Thoracic aorta (tissue), 2 donors: ENCODE measurements at places on chromosomes 2 and 18. TPM values are rescaled to one million over a fixed set of nuclear protein-coding genes. Genes with fewer than 3 reads are reported as not detected.

Gene IL18R1
- 22.2 TPM for total RNA-seq

GRCh38 chr2:85049236-85049635 lies 78.3 kb downstream of the KCMF1 start:
- no peaks in the 10 kb centered on the region for H3K4me1 ChIP-seq
- no peaks in the 10 kb centered on the region for H3K27me3 ChIP-seq
- H3K27ac ChIP-seq = no peak overlapping the region
- DNase-seq = no peak

DNA sequence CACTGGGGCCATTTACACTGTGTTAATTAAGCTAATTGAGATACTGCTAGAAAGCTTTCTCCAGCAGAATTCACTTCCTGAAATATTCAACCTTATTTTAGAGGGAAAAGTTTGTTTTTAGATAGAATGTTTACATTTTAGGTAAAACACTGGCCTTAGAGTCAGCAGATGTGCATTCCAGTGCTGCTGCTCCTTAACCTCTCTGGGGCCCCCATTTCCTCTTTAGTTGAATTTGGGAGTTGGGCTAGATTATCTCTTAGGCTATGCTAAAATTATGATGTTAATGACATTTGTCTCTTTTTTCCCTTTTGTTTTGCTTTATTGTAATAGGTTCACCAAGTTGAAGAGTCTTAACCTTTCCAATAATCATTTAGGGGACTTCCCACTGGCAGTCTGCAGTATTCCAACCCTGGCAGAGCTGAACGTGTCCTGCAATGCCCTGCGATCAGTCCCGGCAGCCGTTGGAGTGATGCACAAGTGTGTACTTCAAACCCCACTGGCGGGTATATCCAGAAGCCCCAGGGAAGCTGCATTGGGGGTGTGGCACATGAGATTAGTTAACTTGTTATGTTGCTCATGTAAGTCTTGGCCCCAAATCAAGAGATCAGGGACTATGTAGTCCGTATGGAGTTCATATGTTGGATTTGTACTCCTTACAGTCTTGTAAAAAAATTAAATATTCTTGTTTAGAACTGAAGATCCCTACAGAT lies 179.5 kb downstream of the PHLPP1 start:
- no peaks in the 10 kb centered on the region for H3K27me3 ChIP-seq
- DNase-seq = no peak
- H3K36me3 ChIP-seq = no peaks in the 10 kb centered on the region
- no peak overlapping the region for H3K27ac ChIP-seq

- H3K27ac ChIP-seq = no peak overlapping the region
- no peaks in the 10 kb centered on the region for H3K4me1 ChIP-seq
- no peak overlapping the region for H3K4me3 ChIP-seq
- H3K36me3 ChIP-seq = no peaks in the 10 kb centered on the region
- DNase-seq = no peak
Measured at GRCh38 chr18:37084912-37085311, 256.0 kb downstream of the KIAA1328 start.

Gene MYCN
- 0.21 TPM for total RNA-seq
